ENCODE measurements at places on chromosomes 5 and 9. TPM values are rescaled to one million over a fixed set of nuclear protein-coding genes. Genes with fewer than 3 reads are reported as not detected.

DNA sequence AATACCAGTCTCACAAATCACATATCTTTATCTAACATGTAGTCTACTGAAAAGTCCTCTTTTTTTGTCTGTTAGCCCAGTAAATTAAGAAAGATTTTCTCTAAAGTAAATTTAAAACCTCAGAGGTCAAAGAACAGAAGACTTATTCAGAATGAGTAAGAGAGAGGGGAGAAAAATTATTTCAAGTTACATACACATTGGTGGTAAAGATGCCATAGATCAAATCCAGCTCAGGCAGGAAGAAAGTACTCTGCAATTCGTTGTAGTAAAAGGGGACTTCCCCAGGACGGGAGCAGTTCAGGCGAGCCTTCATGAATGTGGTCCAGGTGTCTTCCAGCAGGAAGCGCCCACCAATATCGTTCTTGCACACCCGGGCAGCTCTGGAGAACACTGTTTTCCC lies 344.1 kb downstream of the SEMA5A start:
- no peak for DNase-seq

- DNase-seq = no peak
Measured at GRCh38 chr5:140382866-140383265, 18.8 kb upstream of the ANKHD1 start.

Gene FBN2
- 6.5 TPM for total RNA-seq

GRCh38 chr9:20236676-20237075 lies 385.6 kb downstream of the MLLT3 start:
- no peak for DNase-seq

- DNase-seq = no peak
Measured at GRCh38 chr9:22986556-22986955, 539.9 kb downstream of the DMRTA1 start.

Measured in sciatic nerve (tissue), 2 donors.